ENCODE measurements at places on chromosomes 1 and 21.

DNA sequence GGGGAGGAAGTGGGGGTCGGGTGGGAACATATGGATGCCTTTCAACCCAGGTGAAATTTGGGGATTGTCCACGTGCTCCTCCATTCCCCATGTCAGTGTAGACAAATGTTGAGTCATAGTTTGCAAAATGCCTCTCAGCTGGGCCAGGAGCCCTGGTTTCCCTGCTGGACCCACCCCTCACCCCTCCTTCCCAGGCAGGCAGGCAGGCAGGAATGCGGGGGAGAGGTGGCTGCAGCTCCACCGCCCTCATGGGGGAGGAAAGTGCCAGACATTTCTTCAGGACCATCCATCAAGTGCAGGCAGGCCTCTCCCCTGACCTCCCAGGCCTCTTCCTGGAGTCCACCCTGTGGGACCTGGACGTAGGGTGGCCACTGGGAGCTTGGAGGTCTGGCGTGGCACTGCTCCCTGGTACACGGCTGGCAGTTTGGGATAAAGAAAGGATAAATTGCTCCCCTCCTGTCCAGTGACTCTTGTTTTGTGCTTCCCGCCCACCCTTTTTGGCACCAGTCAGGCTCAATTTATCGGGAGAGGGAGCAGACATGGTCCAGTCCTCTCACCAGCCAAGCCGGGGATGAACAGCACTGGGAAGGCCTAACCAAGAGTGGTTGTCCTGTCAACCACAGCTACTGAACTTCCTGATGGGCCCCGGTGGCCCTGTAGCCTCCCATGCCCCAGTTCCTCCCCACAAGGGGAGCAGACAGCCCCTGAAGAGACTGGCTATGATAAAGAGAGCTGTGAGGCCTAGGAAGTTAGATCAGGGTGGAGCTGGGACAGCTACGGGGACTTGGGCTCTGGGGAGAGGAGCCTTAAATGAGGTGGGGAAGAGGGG is 18.9 kb downstream of the NPR1 start:
- no peak for DNase-seq

DNA sequence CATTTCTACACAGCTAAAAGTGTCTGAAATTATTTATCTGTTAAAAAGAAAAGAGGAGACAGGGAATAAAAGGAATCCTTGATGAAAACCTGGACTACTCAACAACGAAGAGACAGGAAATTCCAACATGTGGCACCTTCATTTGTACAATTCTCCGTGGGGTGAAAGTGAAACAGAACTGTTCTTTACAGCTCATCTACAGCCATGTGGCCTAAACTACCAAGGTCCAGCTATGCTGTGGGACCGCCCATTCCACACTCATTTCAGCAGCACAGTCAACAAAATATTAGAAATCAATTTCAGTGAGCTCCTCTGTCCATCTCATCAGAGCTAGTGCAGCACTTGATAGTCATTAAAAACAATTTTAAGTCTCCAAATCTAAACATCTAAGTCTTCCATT is 44.0 kb downstream of the UBR4 start:
- DNase-seq, result no peak

DNA sequence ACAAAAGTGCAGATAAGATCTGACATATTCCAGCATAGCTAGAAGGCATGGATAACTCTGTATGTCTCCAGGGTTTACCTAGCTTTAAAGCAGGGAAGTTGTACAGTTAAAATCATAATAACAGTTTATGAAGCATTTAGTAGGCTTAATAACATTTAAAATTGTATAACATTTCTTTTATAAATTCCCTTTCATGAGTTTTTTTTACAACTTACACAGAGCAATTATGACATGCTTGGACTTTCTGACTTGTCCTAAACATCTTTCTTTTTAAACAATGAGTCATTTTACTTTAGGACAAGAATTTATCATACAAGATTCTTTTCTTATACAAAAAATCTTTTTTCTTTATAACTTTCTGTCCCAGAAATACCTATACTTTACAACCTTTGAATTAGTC is 408.5 kb upstream of the NEGR1 start:
- no peak for DNase-seq

- DNase-seq, result no peak
These were observed 24.0 kb downstream of the TFF3 start for GRCh38 chr21:42291003-42291750.

GRCh38 chr1:48740621-48741020 is 36.1 kb downstream of the BEND5 start:
- DNase-seq, result no peak

DNA sequence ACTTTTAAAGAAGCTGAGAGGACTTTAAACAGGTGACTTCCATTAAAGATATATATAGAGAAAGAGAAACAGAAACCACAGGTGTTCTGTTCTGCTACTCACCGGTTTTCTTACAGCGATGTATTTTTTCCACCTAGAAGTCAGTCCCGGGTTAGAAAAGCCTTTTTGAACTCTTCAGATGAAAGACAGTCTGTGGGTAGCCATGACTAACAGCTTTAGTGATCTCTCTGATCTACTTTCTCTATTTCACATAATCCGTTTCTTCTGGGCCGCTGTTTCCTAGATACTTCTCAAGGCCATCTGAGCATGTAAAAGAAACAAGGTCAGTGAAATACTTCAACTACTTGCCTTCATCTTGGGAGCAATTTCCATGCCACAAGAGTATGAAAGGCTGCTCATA is 25.1 kb downstream of the WDR64 start:
- peak; percentile 20 for DNase-seq

- peak; percentile 73 for DNase-seq
These were observed 48.3 kb downstream of the IL23R start for GRCh38 chr1:67214420-67215174.

DNA sequence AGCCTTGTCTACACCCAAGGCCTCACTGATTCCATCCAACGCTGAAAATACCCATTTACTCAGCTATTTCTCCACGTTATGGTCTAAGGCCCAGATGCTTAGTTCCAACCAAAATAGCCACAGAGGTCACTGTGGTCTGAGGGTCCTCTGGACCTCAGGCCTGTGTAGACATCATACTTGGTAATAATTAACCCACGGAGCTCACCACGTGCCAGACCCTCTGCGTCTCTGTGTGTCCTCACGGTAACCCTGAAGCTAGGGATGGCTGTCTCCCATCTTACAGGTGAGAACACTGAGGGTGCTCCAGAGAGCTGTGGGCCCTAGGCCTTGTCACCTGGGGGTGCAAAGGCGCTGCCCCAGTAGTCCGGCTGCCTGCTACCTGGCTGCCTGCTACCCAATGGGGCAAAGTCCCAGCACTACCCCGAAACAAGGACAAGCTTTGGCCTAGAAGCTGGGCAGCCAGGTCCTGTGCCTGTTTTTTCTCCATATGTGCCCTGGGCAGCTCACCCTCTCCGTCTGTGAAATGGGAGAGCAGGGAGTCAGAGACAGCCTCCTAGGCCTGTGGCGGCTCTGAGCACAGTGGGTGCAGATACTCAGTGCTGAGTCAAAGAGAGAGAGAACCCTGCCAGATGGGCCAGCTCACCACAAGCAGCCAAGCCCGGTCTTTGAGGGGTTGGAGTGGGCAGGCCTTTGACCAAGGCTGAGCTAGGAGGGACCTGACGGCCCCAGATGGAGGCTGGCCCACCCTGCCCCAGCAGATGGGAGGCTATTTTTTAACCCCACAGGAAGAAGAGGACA is 17.0 kb upstream of the RUNX3 start:
- DNase-seq, result no peak

- DNase-seq, result no peak
These were observed 339.2 kb upstream of the AJAP1 start for GRCh38 chr1:4315202-4315601.

DNA sequence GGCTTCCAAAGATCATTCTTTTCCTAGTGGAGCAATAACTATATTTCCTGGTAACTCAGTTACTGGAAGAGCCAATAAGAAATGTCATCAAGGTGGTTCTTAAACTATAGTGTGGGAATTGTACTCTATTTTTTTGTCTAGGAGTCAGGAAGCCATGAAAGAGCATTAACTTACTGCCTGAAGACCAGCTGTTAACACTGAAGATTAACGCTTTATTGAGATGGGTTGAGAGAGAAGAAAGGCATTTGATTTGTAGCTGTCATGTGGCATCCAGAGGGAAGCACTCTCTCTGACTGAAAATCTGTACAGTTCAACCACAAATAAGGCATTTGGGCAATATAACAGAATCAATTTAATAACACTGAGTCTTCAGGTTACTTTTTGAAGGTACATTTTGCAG is 76.0 kb downstream of the DNM3 start:
- no peak for DNase-seq

DNA sequence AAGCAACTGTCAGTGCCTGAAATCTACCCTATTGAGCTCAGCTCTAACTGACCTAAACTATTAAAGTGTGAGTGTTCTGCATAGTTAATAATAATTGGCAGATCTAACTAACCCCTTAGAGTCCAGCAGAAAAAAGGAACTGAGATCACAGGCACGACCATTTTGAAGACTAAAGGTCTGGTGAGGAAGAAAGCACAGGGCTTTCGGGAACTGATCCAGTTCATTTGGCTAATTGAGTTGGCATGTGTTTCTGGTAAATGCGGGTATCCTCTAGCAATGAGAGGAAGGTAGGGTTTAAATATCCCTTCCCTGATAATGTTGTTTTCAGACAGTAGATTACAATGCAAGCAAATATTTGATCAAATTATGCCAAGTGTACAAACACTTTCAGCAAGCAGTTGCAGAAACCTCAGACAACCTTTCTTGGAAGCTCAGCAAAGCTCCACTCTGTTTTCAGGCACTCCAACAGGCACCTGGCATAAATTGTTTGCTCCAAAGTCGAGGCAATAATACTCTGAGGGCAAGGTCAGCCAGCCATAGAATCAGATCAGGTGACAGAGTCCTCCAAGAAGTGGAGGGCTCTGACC is 100.8 kb downstream of the KCNK1 start:
- no peak for DNase-seq

DNA sequence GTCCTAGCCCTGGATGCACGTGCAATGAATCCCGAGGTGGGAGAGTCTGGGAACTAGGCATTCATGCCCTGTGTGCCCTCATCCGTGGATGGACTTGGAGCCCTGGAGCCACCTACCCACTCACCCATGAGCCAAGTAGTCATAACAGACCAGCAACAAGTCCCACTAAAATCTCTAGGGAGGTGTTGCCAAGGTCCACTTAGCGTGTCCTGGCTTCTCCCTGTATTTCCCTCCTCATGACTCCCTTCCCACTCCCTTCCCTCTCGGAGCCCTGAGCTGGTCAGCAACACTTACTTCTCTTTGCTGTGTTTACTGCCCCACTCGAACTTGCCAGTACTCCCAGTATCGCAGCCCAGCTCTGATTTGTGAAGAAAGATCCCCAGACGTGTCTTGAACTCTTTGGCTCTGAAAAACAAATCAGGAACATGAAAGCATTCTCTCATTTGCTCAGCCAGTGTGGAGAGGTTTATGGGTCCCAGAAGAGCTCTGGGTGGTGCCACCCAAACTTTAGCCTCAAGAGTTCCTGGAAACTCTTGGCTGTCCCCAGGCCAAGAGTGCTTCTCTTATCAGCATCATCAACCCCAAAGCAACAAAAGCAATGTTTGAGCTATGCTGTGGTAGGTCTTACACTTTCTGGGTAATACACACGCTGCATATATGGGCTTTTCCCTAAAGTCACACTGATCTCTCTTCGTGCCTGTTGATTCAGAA is 1.1 kb downstream of the RGS16 start:
- DNase-seq, result peak; percentile 31

DNA sequence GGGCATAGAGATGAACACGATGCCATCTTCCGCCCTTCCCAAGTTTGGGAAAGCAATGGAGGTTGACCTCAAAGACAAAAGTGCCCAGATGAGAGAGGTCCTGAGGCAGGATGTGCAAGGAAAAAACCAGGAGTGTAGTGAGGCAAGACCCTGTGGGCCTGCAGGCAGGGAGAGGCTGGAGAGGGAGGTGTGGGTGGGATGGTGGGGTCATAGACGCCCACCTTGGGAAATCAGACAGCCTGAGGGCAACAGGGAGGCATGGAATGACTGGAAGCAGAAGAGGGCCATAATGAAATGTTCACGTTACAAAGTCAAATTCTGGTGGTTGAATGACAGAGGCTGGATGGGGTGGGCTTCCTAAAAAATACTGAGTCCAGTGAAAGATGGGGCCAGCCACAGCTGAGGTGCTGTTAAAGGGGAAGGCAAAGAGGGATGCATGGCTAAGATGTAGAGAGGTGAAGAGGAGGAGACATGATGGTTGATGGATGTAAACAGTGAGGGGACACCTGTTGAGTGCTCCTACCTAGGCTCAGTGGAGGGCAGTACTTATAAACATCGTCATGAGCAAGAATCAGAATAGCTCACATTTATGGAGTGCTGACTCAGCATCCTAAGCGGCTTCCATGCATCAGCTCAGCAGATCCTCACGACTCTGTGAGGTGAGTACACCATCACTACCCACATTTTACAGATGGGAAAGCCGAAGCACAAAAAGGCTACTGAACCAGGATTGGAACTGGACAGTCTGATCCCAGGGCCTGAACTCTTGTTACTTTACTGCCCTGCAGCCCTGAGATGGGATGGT is 42.0 kb downstream of the GRIK3 start:
- DNase-seq, result no peak

DNA sequence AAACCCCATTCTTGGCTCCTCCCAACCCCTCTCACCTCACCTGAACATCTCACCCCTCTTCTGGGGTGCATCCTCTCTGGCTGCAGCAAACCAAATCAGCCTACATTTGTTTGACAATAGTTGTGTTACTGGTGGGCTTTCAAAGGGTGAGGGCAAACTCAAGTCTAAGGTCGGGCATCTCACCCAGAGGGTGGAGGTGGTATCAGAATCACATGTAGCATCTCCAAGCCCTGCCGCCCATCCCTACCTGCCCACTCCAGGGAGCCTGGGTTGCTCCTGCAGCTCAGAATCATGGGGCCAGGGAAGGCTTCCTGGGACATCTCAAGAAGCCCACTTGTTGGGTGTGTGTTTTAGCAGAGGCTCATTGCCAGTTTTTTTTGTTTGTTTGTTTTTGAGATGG is 35.8 kb downstream of the PGBD5 start:
- DNase-seq, result no peak

GRCh38 chr1:59046134-59046533 is 250.8 kb upstream of the FGGY start:
- DNase-seq, result no peak

DNA sequence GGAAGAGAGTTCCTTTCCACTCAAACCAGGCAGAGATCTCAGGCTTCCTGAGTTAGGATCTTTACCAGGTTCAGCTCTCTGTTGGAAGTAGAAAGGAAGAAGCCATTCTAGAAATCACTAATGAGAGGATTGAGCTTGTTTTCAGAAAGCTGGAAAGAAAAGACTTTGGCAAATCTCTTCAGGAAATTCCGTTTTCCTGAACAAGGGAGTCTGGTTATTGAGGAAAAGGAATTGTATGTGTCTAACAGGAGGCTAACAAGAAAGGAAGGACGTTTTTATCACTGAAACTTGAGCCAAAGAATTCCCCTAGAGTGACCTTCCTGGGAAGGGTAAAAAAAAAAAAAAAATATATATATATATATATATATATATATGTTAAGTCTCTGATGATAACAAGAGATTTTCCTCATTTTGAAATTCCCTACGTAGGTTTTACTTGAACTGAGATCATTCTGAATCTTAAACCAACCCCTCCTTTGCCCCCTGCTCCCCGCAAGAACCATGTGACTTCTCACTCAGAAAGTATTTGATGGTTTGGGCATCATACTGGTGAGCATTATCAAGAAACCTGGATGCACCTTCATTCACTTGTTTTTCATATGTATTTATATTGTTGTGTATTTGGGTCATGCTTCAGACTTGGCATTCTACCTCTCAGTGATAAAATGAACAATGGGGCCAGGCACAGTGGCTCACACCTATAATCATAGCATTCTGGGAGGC is 98.4 kb upstream of the BMP8A start:
- DNase-seq, result no peak

Measured in stimulated activated CD4-positive, alpha-beta T cell treated with anti-CD3 and anti-CD28 coated beads, Interleukin-15, amount 100 ng/mL, for 24 hours (primary cell).